Activated effector memory CD4-positive, alpha-beta T cell treated with Interleukin-2 at 50 U/mL for 16 hours (primary cell): ENCODE measurements at places on chromosomes 5 and 9.

GRCh38 chr9:21751998-21752397 lies 50.4 kb upstream of the MTAP start:
- no peak for DNase-seq

- no peak for DNase-seq
These were observed 17.2 kb upstream of the PRR16 start for GRCh38 chr5:120446901-120447300.

GRCh38 chr5:91164424-91164823 lies 218.7 kb downstream of the ARRDC3 start:
- no peak for DNase-seq

GRCh38 chr9:130208600-130209347 lies 36.6 kb downstream of the NCS1 start:
- no peak for DNase-seq

GRCh38 chr5:19285286-19285685 lies 702.7 kb downstream of the CDH18 start:
- DNase-seq, result no peak

DNA sequence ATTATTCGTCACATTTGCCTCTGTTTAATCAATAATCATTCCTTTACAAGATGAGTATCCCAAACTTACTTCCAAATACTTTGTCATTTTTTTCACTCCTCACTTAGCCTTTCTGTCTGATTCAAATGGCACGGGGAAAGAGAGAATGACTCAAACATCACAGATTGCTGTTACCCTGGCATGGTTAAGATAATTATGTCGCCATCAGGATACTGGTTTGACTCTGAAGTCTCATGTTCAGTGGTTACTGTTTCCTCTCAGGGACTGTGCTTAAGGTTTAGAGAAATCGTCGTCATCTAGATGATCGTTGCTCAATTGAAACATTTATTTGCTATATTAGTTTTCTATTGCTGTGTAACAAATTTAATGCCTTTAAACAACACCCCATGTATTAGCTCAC lies 45.2 kb upstream of the RAD23B start:
- DNase-seq, result no peak

GRCh38 chr5:173015598-173016455 lies 32.3 kb downstream of the ATP6V0E1 start:
- DNase-seq, result no peak

- DNase-seq, result no peak
These were observed 26.8 kb upstream of the PRUNE2 start for GRCh38 chr9:76932757-76933156.

DNA sequence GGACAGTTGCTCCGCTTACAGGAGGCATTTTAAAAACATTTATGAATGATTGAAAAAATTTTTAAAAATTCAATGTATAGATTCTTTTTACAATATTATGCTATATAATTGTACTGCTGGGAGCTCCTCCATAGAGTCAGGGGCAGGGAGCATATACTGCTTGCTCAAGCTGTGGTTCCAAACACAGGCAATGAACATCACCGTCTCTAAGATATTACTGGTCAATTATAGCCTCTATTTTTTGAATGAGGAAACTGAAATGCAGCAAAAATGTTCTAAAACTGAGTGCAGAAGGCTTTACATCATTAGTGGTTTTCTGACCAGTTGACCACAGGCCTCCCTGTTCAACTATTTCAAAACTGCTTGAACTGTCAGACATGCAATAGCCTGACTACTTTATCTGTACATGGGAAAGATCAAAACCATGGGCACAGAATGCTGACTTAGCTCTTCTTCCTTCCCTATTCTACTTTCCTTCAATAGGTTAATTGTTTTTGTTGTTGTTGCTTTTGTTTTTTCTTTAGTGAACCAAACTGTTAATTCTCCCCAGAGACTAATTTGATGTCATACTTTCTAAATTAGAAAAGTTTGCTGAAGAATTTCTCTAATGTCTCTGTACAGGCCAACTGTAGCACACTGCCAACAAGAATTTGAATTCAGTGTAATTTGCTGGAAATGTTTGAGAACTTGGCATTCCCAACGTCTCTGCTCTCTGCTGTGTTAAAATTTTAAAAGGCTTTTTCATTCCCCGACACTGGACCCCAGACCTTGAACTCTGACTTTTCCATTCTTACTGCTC lies 107.6 kb upstream of the MPDZ start:
- DNase-seq, result no peak

DNA sequence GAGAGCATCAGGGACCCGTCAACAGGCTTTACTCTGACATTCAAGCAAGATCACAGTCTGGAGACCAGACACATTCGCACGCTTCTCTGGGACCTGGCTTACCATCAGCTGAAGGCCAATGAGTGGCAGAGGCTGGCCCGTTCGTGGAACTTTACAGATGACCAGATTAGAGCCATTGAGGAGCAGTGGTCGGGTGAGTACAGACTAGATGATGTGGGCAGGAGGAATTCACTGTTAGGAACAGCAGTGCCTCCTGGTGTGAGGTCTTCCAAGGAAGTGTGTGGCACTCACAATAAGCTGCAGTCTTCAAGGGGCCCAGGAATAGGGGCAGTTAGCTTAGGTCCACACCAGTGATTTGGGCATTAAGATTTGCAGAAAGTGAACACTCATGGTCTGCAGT lies 50.4 kb downstream of the POC5 start:
- DNase-seq, result no peak

DNA sequence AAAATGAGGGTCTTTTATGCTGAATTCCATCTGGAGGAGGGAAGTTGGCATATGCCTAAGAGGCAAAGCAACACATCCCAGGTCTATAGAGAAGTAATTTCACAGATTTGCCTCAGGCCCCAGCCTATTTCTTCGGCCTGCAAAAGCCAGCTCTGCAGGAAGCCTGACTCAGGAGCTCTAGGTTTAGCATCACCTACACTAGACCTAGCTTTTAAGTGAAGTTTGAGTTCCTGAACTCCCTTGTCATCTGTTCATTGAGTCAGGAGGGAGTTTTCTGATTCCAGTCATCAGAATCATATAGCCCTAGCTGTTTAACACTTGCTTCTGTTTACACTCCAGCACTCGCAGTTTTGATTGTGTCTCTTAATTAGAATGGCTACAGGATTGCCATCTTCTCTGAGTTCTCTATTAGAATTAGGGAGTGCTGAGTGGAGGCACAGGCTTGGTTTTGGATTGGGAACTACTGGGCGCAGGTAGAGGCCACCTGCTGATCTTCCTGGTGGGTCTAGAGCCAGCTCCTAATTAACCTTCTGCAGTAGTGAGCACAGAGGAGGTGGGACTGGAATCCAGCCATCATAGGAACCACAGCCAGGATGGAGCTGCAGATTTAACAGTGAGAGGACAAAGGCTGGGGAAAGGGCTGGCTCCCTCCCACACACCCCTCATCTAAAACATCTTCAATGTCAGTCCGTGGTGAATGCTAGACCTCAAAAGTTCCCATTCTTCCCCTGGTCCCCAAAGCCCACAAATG lies 179.5 kb downstream of the TRIO start:
- no peak for DNase-seq

DNA sequence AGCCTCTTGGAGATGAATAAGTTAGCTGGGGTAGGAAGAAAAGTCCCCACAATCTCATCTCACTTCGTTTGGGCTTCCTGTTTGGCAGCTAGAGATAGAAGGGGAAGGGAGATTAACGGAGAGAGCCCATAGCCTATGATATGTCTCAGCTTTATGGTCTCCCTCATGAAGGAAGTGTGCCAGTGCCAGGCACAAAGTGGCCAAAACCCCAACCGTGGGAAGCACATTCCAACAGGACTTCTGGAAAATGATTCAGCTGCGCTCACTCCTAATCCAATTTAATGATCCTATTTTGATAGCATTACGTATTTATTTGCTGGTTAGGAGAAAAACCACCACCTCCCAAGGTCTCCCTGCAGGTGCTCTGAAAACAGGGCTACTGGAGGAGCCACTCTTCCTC lies 303.1 kb upstream of the CLINT1 start:
- DNase-seq, result no peak
